Epithelial cell of proximal tubule (primary cell): ENCODE measurements at places on chromosomes 11 and 22. TPM values are rescaled to one million over a fixed set of nuclear protein-coding genes. Genes with fewer than 3 reads are reported as not detected.

SFI1 gene
- 14.7 and 26.0 TPM in 2 replicates for total RNA-seq

DNA sequence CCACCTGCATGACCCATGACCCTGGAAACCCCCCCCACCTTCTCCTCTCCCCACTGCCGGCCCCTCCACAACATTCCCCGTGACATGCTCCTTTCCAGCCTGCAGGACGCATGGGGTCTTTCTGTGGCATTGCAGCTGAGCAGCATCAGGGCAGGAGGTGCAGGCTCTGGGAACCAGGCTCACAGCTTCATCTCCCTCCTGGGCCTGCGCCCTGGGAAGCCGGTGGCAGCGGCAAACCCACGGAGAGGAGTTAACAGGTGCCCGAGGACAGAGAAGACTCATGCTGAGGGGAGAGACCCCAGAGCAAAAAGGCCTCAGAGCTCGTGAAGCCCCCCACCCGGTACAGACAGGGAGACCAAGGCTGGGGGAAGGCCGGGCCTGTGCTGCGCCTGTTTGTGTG is 32.2 kb downstream of the CDKN1C start:
- no peak for DNase-seq

TENM4 gene
- total RNA-seq, result 12.6 and 22.2 TPM in 2 replicates

DNA sequence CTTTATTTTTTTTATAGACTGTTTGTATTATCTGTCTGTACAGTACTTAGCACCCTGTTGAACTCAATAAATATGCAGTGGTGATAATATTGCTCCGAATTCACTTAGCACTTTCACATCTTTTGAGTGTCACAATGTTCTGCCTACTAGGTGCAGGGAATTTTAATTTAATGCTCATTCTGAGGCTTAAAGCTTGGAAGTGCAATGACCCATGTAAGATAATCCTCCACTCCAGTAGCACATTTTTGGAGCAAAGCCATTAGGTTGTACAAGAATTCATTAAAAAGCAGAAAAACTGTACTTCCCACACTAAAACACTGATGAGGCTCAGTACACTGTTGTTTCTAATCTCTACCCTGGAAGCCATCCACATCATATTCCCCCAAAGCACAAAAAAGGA is 255.3 kb upstream of the MTNR1B start:
- no peak for DNase-seq

RASL10A gene
- total RNA-seq, result 0.12 TPM in 1 of 2 replicates, not detected in the other

DNA sequence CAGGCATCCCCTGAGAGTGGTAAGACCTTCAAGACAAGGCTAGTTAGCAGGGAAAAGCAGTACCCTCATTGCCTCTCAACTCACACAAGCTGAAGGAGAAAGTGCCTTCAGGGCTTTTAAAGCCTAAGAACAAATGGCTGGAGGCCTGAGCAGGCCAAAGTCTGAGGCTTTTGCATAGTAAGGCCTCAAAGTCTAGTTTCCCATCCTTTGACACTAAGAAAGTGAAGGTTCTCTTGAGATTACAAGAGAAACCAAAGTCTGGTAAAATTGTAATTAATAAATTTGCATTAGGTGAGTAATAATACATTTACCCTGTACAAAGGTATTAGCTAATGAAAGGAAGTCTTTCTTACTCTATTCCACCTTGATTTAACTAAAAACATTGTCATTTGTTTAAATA is 47.0 kb upstream of the CCDC89 start:
- DNase-seq, result no peak
